ENCODE measurements at places on chromosomes 4 and X.

DNA sequence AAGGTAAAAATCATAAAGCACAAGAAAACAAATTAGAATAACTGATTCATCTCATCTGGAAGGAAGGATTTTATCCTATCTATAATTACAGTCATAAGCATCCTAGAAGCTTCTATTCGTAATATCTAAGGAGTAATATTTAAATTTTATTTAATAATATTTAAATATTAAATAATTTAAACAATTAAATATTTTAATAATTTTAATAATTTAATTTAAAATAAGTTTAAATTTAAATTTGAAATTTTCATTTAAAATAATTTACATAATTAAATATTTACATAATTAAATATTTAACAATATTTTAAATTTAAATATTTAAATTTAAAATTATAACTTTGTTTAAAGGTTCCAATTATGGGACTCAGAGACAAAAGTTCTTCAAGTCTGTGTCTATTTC is 127.5 kb upstream of the GK2 start:
- no peak for DNase-seq

DNA sequence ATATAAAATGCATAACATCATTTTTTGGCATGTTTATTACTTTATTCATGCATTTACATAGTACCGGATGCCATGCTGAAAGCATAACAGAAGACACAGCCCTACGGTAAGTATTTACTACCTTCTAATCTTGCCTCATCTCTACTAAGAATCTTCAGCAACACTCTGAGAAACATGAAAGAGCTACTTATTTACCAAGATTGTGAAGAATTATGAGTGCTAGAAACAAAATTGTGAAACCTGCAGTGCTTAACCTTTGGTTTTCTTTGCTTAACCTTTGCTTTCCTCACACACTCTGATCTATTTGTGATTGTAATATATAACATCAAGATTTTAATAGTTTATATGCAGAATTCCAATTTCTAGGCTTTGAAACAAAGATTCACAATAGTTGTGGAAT is 7.4 kb downstream of the ANTXR2 start:
- DNase-seq: no peak

GRCh38 chrX:39619182-39620009 is 478.4 kb downstream of the BCOR start:
- no peak for DNase-seq

GRCh38 chr4:108559068-108559793 is 61.1 kb upstream of the RPL34 start:
- DNase-seq: no peak

GRCh38 chrX:27746516-27746915 is 61.3 kb upstream of the MAGEB10 start:
- DNase-seq: no peak

GRCh38 chr4:24394041-24394440 is 190.3 kb downstream of the DHX15 start:
- DNase-seq: no peak

DNA sequence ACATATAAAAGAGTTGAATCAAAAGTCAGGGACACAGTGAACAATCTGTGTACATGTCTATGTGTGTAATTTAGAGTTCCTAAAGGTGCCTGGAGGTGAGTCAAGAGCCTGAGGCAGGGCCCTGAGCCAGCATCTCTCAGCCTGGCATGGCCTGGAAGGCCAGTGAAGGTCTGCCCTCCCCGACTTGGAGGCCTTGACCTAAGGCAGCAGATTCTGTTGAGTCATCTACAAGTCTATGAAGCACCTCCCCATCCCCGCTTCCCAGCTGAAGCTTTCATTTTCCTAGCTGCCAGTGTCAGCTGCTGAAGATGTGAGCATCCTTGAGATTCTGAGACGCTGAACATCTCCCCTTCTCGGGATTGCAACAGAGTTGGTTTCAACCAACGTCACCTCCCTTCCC is 583.9 kb downstream of the BCOR start:
- no peak for DNase-seq

DNA sequence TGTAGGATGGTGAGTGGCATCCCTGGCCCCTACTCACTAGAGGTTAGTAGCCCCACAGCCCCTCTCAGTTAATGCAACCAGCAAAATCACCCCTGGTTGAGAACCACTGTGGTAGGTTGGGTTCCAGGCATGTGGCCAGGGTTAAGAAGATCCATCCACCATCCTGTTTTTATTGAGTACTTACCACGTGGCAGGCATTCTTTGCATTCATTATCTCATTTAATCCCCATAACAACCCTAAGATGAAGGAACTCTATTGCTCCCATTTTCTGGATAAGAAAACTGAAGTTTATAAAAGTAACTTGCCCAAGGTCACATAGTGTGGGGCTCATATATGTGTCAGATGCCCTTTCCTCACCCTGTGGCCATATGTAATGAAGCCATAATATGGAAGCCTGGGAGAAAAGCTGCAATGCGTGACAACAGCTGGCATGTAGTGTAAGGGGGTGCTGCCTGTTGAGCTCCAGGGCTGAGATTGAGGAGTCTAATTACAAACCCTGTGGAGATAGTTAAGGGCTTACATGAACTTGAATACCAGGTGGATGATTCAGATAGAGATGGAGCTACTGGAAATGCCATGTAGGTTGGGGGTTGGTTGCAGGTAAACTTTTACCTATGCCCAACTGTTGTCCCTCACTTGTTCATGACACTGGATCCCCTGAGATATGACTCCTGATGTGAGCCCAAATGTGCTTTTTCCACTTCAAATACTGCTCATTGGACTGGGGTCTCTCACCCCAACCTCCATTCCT is 100.2 kb upstream of the PGRMC2 start:
- DNase-seq: no peak

- DNase-seq: no peak
Observed at GRCh38 chr4:73929278-73929677, 52.5 kb downstream of the PF4 start.

DNA sequence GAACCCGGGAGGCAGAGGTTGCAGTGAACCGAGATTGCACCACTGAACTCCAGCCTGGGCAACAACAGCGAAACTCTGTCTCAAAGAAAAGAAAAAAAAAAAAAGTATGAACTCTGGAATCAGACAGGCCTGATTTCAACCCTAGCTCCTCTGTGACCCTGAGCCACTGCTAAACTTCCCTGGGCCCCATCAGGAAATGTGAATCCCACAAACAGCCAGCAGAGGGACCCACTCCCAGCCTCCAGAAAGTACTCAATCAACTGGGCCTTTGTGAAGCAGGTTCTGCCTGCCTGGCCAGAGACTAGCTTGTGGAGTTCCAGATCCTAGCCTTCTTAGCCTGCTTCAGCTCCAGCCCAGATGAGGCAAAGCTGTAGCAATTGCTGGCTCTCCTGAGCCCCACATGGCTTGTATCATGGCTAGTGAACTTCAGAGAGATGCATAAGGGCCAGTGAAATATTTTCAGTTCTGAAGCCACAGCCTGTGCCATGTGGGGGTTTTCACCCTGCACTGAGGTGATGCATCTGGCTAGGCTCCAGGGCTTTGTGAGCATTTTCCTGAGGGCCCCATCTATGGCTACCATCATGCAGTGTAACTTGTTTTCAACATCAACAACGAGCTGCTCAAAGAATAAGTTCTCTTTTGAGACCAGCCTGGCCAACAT is 7.2 kb upstream of the IDS start:
- DNase-seq: peak; percentile 13

DNA sequence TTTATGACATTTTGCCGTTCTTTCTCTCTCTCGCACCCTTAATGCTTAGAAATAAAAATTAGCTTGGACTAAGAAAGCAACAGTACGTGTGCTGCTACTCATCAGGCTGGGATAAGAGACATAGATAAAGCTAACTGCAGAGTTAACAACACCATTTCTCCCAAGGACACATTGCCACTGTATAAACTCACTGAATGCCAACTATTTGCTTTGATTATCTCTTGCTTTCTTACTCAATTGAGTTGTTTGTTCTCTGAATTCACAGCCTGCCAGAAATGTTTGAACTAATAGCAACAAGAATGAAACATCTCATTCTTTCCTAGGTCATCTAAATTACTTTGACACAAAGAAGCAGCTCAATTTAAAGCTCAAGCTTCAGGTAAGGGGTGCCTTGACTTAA is 34.6 kb downstream of the F8 start:
- DNase-seq: no peak

GRCh38 chrX:151899622-151900021 is 13.1 kb upstream of the MAGEA4 start:
- DNase-seq: no peak

- DNase-seq: no peak
Observed at GRCh38 chr4:125832161-125832560, 517.4 kb downstream of the FAT4 start.

DNA sequence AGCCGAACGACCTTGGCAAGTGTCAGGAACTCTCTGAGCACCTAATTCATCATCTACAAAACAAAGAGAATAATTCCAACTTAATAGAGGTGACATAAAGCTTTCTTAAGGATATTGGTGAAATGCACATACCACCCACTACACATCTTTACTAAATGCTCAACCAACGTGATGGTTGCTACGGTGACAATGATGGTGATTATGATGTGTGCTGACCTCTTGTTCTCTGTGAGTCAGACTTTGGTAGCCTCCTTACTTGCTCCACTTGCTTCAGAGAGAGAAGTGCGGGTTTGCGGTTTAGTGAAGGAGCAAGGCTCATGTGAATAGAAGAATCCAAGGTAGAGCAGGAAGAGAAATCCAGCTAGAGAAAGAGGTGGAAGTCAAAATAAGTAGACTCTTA is 52.8 kb upstream of the CLNK start:
- DNase-seq: no peak

DNA sequence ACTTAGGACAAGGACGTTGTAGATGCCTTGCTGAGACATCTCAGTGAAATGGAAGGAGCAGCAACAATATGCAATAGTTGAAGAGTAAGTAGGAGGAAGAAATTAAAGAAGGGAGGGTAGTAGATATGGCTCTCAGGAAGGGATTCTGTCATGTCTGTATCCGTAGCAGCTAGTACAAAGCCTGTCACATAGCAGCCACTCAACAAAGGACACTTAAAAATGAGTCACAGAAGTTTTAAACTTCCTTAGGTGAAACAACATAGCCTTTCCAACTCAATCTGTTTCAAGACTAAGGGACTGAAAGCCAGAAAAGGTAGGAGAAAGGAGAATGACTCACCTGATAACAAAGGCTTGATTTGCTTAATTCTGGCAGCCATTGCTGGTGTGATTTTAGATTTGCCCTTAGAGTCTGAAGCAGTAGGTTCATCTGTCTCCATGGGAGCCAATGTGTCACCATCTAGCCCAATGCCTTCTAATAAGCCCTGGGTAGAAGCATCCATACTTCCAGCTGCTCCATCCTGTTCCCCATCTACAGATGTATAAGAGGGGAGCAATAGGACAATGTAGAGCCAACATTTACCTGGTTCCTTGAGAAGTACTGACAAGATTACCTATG is 86.6 kb downstream of the HUWE1 start:
- no peak for DNase-seq

- DNase-seq: no peak
Observed at GRCh38 chr4:42785817-42786216, 106.7 kb upstream of the GRXCR1 start.

GRCh38 chr4:152920768-152921167 is 15.4 kb upstream of the FHDC1 start:
- no peak for DNase-seq

DNA sequence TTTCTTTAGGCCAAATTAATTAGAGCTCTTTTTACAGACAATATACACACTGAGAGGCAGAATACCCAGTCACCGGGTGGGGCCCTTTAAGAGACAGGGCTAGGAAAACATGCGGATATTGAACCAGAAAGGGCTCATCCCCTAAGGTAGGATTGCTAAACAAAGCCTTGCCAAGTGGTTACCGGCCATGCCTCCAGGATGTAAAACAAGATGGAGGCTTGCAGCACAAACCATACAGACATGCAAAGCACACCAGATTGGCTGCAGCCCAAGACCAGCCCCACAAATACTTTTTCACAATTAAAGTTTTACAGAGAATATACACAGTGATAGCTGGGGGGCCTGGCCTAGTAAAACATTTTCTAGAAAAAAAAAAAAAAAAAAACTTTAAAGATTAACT is 210.0 kb downstream of the KLHL4 start:
- DNase-seq: peak; percentile 2

Data from NCI-H1105 (cell line).